AML-193 (cell line): ENCODE measurements at places on chromosomes 16 and 17.

- no peak for DNase-seq
Observed at GRCh38 chr17:71438631-71439146, 682.1 kb upstream of the SOX9 start.

DNA sequence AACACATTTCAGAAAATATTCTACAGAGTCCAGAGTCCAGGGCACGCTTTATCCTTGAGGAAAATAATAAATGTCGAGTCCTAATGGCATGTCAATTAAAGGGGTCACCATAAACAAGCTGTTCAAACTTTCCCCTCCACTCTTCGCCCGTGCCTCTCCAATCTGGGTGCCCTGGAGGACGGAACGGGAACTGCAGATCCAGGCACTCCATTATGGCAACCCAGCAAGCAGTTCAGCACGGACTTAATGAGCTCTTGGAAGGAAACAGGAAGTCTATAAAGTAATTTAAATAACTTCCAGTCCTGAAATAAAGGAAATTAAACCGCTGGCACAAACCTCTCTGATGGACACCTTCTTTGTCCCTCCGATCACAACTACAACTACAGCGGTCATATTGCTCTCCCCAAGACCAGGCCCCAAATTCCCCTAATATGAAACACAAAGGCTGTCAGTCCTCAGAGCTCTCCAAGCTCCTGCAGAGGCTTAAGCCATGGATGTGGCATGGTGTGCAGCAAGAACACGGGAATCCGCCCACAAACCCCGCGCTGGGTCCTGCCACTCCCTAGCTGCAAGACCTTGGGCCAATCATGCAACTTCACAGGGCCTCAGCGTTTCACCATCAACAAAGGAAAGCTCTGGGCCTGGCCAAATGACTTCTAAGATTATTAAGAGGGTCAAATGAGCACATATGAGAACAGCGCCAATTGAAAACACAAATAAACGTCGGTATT, 52.6 kb downstream of the ZFHX3 start:
- no peak for DNase-seq

- DNase-seq, result no peak
Observed at GRCh38 chr16:83037884-83038283, 411.1 kb downstream of the CDH13 start.

GRCh38 chr17:40600486-40601046, 35.3 kb upstream of the CCR7 start:
- DNase-seq, result no peak

DNA sequence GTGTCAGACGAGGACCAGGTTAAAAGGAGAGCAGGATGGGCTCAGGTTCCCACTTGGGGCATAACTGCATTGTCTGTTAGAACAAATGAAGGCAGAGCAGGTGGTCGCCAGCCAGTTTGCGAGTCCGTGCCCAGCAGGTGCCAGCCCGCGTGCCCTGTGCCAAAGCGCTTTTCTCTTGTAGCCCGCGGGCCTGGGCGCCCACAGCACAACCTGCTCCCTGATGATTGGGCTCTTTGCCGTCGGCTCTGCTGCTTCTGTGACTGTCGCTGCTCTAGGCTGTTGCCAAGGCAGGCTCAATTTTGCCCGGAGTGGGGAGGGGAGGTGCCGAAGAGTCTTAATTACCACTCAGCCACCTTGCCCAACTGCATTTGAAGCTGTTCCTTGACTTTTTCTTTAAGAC, 21.1 kb downstream of the KNOP1 start:
- no peak for DNase-seq

DNA sequence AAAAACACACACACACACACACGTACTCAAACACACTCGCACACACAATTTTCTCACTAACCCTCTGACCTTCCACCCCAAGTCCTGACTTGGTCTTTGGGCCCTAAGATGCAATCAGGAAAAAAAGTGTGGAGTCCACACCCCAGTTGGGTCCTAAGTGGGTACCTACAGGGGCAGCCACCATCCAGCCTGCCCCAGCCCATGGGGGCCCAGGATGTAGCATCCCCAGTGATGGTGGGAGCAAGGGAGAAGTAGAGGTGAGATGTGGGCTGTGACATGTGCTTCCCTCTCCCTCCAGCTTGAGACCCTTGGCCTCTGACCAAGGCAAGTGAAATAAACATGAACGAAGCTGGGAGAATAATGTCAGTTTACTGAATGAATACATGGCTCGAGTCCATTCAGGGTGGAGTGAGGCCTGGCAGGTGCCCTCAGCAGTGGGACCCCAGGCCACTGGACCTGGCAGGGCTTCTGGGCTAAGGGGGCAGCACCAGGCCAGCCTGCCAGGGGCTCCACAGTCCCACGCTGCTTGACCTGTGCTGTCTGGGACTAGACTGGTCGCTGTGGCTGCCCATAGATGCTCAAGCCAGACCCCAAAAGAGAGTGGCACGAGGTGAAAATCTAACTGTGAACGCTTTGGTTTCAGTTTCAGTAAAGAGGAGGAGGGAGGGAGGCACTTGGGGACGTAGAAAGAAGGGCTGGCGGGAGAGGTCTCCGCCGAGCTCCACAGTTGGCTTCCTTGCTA, 73.7 kb downstream of the MRC2 start:
- no peak for DNase-seq

DNA sequence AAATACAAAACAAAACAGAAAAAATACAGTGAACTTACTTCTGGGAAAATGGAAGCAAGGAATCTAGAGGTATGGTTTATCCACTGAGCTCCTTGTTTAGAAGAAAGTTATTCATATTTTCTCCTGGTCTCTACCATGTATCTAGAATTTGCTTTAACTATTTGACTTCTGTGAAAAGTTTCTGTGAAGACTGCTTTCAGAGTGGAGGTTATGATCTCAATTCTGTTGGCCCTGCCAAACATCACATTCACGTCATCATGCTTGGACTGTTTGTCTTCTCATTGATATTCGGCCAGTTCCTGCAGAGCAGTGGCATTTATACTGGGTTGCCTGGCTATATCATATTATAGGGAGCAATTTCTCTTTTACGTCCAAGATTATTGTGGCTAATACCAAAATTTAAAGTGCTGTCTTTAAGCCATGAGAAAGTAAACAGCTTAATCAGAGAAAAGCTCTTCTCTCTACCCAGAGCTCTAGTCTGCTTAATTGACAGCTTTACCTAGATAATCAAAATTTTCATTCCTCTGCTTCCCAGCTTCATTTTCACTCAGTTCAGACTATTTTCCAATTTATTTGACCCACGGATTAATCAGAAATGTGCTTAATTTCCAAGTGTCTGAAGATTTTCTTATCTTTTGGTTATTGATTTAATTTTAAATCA, at the start of gene ABCA8:
Gene ABCA8, minus strand, starts transcription at position 212 of the 661 bp plus-strand sequence. CDS start 13,358 bp downstream, outside the sequence.
- DNase-seq, result no peak

GRCh38 chr17:59300941-59301340, 30.5 kb upstream of the YPEL2 start:
- no peak for DNase-seq

DNA sequence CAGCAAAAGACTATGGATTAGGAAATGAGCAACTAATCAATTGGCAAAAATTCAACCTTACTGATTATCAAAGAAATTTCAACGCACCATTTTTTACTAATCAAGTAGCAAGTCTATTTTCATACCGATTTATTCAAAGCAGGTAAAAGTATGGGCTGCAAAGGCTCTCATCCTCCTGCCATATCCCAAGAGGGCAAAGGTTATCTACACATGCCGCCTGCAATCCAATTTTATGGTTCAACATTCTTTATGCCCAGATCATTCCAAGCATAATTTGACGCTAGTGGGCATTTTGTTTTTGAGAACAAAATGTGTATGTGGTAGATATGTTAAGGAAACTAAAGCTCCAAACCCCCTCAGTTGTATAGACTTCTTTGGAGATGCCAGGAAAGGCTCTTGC, 270.6 kb downstream of the MAF start:
- DNase-seq, result no peak

DNA sequence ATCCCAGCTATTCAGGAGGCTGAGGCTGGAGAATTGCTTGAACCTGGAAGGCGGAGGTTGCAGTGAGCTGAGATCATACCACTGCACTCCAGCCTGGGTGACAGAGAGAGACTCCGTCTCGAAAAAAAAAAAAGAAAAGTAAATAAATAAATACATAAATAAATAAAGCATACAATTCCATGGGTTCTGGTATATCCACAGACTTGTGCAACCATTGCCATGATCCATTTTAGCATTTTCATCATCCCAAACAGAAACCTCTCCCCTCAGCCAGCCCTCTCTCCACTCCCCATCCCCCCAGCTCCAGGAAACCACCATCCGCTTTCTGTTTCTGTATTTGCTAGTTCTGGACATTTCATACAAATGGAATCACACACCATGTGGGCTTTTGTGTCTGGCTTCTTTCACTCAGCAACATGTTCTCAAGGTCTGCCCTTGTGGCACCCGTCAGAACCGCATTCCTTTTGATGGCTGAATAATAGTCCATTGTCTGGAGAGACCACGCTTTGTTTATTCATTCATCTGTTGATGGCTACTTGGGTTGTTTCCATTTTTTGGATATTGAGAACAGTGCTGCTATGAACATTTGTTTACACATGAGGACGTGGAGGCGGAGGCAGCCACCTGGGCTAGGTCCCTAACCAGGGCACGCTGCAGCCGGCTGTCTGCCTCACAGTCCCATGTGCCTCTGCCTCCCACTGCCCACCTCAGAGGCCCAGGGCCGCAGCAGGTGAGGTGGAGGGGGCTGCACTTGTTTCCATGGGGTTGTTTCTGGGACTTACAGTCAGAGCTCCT, 76.2 kb downstream of the NT5M start:
- no peak for DNase-seq

- no peak for DNase-seq
Observed at GRCh38 chr16:46812781-46813540, 18.0 kb downstream of the C16orf87 start.

DNA sequence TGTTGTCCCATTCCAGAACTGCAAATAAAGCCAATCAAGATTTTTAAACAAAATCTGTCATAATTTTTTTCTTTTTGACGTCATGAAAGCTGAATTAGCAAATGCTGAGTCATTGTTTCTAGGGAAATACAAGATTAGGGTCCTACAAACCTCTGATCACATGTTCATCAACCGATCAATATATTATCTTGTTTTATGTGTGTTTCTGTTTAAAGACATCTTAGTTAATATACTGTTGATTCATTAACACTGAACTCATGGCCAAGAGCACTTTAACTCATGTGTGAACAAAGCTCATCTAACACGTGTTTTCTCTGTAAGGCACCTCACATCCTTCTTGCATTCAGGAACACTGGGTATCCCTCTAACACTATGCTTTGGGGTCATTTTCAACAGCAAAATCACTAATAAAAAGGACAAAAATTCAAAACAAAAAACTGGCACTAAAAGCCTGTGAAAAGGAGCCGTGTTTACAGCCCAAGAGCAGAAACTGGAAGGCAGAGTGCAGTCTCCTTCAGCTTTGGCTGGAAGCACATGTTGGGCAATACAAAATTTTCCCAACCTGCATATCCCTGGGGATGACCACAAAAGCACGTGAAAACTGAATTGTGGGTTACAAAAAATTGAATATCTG, 102.5 kb downstream of the PARN start:
- DNase-seq, result no peak

DNA sequence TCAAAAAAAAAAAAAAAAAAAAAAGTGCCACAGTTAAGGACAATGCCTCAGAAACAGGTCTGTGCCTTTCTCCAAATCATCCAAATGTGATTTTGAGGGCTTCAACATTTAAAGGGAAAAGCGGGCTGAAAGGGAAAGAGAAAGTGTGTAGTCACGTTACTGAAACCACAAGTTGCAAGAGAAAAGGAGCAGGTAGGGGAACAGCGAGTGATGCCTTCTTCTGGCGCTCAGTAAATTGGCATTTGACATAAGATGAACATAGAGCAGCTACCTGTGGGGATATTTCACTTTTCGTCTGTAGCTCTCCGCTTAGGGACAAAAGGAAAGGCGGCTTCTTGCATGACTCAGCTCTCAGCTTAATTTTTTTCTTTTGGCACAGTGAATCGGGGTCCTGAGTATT, 11.1 kb downstream of the CMTM2 start:
- DNase-seq, result peak; percentile 22

- no peak for DNase-seq
Observed at GRCh38 chr16:11586378-11586855, 302 bp downstream of the LITAF start.

- no peak for DNase-seq
Observed at GRCh38 chr16:30893417-30893743, 497 bp downstream of the BCL7C start.

GRCh38 chr16:68374961-68375660, 64.3 kb downstream of the PRMT7 start:
- DNase-seq, result no peak
